ENCODE measurements at places on chromosomes 4 and X. TPM values are rescaled to one million over a fixed set of nuclear protein-coding genes. Genes with fewer than 3 reads are reported as not detected.

The ZNF330 gene
- 54.6 TPM for total RNA-seq

The SULT1B1 gene
- total RNA-seq: 0.12 TPM

The CT45A5 gene
- total RNA-seq: not detected

The AMTN gene
- not detected for total RNA-seq

The AMBN gene
- total RNA-seq: not detected

The SCLT1 gene
- total RNA-seq: 27.8 TPM

The FMR1 gene
- total RNA-seq: 33.6 TPM

The SSX4 gene
- total RNA-seq: not detected

The LINC00632 gene
- 9.8 TPM for total RNA-seq

The ESX1 gene
- not detected for total RNA-seq

The CCSER1 gene
- total RNA-seq: 2.9 TPM

The PWWP3B gene
- 35.0 TPM for total RNA-seq

The ZXDB gene
- total RNA-seq: 13.2 TPM

The CYLC1 gene
- not detected for total RNA-seq

The LANCL3 gene
- total RNA-seq: 0.12 TPM

The FABP2 gene
- not detected for total RNA-seq

The PCDH10 gene
- total RNA-seq: 1.7 TPM

The SLITRK2 gene
- under 0.01 TPM for total RNA-seq

All from uterine smooth muscle cell (primary cell).